ENCODE measurements at places on chromosomes 12 and 14.

GRCh38 chr12:11500188-11500860 is 105.0 kb upstream of the PRB2 start:
- DNase-seq, result no peak

DNA sequence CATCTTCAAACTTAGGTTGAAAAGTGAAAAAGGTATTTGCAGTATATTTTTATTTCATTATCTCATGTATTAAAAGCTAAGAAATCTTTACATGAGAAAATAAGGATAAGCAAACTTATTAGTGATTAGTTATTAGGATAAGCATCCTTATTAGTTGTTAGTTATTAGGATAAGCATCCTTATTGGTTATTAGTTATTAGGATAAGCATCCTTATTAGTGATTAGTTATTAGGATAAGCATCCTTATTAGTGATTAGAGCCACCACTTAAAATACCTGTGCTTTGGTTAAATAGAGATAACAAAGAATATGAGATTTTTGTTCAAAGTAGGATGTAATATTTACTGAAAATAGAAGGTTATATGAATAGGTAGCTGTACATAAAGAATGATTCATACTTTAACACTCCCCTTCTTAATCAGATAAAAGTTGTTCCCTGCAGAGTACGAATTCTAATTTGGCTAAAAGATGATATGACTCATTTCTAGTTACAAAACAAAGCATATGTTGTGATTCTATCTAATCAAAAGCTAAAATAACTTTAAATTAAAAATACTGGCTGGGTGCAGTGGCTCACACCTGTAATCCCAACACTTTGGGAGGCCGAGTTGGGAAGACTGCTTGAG is 56.4 kb downstream of the KDM5A start:
- DNase-seq, result no peak

DNA sequence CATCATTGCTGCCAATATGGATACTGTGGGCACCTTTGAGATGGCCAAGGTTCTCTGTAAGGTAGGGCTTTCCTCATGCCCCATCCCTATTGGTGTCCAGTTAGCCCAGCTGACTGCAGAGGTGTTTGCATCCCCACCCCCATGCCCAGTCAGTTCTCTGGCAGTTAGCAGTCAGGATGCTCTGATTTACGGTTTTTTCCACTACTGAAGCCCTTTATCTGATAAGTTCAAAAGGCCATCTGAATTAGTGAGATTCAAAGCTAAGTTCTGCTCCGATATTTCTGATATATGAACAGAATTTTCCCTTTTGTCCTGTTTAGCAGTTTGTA is 773 bp downstream of the GMPR2 start:
- no peak for DNase-seq

DNA sequence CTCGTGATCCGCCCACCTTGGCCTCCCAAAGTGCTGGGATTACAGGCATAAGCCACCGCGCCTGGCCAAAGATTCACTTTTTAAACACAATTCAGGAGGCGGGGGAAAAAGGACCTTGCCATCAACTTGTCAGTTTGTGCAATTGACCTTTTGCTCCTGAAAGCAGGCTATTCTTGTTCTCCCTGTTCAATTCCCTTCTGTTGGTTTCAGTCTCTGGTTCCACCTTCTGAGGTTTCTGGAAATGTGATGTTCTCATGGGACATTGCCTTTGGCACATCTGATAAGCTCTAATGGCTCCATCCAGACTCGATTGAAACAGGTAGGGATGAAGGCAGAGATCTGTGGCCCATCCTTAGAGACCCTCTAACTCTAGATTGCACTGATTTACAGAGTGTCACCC is 17.9 kb upstream of the CCDC85C start:
- DNase-seq, result no peak

- no peak for DNase-seq
Measured at GRCh38 chr12:47990351-47991105, 13.7 kb downstream of the COL2A1 start.

DNA sequence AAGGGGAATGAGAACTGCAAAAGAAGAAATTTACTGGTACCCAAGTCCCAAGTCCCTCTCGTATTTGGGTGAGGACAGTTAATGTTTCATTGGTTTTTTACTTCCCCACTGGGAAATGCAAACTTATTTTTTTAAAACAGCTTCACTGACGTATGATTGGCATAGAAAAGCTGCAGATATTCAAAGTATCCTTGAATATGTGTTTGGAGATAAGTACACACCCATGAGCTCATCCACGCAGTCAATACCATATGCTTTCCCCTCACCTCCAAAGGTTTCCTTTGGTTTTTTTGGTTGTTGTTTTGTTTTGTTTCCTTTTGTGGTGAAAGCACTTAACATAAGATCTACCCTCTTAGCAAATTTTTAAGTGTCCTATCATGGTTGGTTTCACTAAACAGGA is 13.1 kb downstream of the TCTN2 start:
- no peak for DNase-seq

- no peak for DNase-seq
Measured at GRCh38 chr14:68695856-68696255, 97.0 kb downstream of the ZFP36L1 start.

GRCh38 chr14:35114036-35114435 is 7.8 kb downstream of the PPP2R3C start:
- no peak for DNase-seq

GRCh38 chr12:47746073-47746472 is 12.6 kb downstream of the RAPGEF3 start:
- no peak for DNase-seq

- DNase-seq, result no peak
Measured at GRCh38 chr12:29611906-29612305, 114.4 kb upstream of the OVCH1 start.

DNA sequence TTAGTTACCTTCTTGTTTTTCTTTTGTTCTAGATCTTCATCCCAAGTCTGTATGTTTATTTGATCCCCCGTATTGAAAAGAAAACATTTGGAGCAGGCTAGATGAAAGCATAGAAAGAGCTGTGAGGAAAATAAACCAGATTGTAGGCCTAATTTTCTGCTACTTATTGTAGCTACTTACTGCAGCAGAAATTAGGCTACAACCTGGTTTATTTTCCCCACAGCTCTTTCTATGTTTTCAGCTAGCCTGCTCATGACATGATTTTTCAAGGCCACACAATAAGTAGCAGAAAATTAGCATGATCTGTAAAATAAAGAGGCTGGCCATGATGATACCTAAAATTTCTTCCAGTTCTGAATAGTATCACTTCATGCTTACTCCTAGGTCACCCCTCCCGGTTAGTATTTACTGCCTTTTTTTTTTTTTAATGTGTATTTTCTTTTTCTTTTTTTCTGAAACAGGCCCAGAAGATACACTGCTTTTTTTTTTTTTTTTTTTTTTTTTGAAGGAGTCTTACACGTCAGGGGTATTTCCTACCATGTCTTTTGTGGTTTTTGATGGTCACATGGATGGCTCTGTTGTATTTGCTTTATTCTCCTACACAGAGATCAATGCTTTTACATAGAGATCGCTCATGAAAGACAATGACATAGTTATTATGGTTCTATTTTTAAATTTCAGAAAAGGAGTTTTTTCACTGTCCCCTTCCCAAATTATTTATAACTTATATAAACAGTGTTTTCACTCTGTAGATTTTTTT is 32.3 kb downstream of the BHLHE41 start:
- DNase-seq, result no peak

GRCh38 chr14:104023325-104024055 is 62.0 kb upstream of the ASPG start:
- DNase-seq, result no peak

- no peak for DNase-seq
Measured at GRCh38 chr12:52953181-52953841, 4.4 kb downstream of the KRT18 start.

GRCh38 chr12:132600048-132601032 is 10.0 kb downstream of the LRCOL1 start:
- peak; percentile 56 for DNase-seq

GRCh38 chr14:61226015-61226654 is 55.0 kb downstream of the TMEM30B start:
- no peak for DNase-seq

DNA sequence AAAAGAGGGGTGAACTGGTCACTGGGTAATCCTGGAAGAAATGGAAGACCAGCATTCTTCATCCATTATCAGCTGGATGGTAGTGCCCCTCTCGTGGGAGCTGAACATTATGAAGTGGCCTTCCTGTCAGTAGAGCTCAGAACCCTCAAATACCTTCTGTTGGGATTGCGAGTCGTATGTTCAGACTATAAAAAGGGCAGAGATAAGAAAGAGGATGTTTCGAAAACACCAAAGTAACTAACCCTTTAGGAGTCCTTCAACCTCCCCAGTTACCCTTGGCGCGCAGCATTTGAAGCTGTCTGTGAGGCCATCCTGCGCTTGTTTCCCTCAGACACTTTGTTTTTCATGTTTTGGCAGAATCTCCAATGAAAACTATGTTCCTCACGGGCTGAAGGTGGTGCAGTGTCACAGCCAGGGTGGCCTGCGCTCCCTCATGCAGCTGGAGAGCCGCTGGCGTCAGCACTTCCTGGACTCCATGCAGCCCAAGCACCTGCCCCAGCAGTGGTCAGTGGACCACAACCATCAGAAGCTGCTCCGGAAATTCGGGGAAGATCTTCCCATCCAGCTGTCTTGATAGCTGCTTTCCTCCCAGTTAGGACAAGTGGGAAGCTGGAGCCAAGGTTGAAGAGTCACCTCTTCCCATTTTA is 19.3 kb upstream of the GALNT16 start:
- no peak for DNase-seq

- no peak for DNase-seq
Measured at GRCh38 chr14:91841065-91841464, 26.3 kb downstream of the TC2N start.

DNA sequence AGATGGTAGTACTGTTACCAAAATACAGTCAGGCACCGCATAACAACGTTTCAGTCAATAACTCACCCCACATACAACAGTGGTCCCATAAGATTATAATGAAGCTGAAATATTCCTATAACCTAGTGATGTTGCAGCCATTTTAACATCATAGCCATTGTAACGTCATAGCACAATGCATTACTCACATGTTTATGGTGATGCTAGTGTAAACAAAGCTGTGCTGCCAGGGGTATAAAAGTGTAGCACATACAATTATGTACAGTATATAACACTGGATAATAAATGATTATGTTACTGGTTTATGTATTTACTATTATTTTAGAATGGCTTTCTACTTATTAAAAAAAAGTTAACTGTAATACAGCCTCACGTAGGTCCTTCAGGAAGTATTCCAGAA is 37.0 kb downstream of the GPR137C start:
- no peak for DNase-seq

DNA sequence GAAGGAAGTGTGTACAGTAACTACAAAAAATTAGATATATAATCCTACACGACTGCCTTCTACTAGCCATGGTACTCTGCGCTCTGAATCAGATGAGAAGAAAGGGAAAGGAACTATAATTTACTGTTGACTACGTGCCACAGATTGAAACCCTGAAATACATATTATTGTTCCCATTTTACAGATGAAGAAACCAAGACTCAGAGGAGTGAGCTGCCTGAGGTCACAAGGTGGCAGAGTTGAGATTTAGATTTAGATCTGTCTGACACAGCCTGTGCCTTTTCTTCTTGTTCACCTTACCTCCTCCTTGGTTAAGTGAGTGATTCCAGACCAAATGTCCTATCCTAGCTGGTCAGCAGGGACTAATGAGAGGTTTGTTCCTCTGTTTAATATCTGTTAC is 61.6 kb upstream of the OR4E1 start:
- no peak for DNase-seq

GRCh38 chr14:34466691-34467090 is 4.7 kb upstream of the SPTSSA start:
- DNase-seq, result no peak

DNA sequence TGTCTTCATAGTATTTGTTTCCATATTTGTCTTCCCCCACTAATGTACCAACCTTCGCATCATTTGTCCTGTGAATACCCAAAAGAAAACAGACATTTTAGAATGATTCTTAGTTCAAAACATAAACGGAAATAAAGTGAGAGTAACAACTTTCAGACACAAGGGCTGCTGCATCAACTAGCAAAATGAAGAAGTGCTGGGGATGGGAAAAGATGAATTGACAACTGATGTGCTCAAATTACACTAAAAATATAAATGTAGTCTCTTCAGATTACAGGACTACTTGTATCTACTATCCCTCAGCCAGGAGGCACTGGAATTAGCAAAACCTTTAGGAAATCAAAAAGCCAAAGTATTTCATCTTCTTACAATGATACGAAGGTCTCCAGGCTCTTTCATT is 743 bp downstream of the NDUFA12 start:
- no peak for DNase-seq

- no peak for DNase-seq
Measured at GRCh38 chr12:130538343-130539095, 177.6 kb downstream of the RIMBP2 start.

GRCh38 chr12:124294780-124295341 is at the start of gene RFLNA:
Gene RFLNA (plus strand): TSS chr12:124295093. CDS start chr12:124295430, 337 bp downstream.
- DNase-seq, result no peak

DNA sequence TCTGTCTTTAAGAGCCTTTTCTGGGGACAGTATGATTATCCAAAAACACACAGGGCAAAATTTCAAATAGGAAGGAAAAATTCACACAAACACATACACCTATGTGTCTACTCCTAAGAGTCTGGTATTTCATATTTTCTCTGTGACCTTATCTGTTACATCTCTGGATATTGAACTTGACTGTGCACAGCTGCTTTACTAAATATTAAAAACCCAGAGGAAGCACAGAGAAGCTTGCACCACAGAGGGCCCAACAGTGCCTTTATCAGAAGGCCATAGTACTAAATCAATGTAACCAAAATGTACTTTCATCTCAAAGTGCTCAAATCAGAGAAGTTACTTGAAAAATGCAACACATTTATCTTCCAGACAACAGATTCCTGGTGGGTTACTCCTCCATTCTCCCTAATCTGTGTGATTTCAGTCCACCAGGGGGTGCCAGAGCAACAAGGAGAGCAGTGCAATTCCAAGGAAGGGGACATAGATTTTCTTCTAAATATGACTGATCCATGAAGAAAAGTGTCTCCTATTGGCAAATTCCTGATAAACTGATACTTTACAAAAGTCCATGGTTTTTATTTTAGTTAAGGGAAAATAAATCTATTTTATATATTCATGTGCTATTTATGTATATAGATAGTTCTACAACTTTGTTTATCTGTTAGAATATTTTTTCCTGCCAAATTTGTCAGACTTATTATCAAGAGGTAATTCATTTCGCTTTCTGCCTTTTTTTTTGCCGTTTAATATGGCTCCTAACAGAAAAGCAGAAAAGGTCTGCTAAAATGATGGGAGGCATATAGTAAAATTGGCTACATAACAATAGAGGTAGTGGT is 617.6 kb downstream of the LRFN5 start:
- peak; percentile 21 for DNase-seq

GRCh38 chr12:122412851-122413433 is 9.5 kb downstream of the CLIP1 start:
- DNase-seq, result no peak

- DNase-seq, result peak; percentile 2
Measured at GRCh38 chr12:40375076-40375475, 150.3 kb downstream of the LRRK2 start.

GRCh38 chr12:46628176-46628575 is 197.6 kb downstream of the SLC38A4 start:
- DNase-seq, result no peak

Measured in SW480 (cell line).